ENCODE measurements at places on chromosomes 7 and 10.

GRCh38 chr7:149716007-149716931 lies 57.1 kb downstream of the ZNF467 start:
- DNase-seq = no peak

DNA sequence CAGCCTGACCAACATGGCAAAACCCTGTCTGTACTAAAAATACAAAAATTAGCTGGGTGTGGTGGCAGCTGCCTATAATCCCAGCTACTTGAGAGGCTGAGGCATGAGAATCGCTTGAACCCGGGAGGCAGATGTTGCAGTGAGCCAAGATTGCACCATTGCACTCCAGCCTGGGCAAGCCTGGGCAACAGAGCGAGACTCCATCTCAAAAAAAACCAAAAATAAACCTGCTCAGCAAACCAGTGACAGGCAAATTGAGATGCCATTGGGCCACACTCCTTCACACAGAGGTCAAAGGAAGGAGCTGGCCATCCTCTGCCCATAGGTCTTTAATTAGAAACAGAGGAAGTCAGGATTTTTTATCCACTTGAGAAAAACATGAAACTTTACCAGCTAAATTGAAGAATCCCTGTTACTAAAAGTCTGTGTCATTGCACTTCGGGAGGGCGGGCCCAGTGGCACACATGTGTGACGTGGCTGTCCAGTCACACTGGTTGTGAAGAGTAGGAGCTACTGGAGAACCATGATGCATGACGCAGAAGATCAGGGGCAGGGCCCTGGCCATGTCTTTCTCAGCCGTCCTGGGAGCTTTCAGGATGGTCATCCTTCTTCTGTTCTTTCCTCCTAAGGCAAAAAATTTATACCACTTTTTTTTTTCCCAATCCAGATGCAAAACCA lies 118.3 kb upstream of the ZNF438 start:
- no peak for DNase-seq

GRCh38 chr7:20787660-20788419 lies 1.2 kb upstream of the SP8 start:
- DNase-seq = no peak

DNA sequence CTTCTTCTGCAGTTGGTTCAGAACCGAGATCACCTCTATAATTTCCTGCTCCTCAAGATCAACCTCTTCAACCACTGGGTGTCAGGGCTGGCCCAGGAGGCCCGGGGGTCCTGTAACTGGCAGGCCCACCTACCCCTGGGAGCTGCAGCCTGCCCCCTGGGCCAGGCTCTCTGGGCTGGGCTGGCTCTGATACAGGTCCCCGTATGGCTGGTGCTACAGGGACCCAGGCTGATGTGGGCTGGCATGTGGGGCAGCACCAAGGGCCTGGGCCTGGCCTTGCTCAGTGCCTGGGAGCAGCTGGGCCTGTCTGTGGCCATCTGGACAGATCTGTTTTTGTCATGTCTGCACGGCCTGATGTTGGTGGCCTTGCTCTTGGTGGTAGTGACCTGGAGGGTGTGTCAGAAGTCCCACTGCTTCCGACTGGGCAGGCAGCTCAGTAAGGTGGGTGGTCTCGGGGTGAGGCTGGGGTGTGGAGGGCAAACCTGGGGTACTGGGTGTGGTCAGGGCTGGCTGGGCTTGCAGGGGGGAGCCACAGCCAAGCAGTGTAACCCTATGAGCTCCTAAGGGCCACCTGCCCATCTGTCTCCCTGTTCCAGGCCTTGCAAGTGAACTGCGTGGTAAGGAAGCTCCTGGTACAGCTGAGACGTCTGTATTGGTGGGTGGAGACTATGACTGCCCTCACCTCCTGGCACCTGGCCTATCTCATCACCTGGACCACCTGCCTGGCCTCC lies 4.2 kb downstream of the TMEM270 start:
- no peak for DNase-seq

GRCh38 chr7:70212281-70212680 lies 614.0 kb downstream of the AUTS2 start:
- no peak for DNase-seq

GRCh38 chr7:76269895-76270294 lies 32.6 kb upstream of the HSPB1 start:
- no peak for DNase-seq

GRCh38 chr7:46212425-46213153 lies 291.5 kb upstream of the IGFBP3 start:
- DNase-seq = no peak

DNA sequence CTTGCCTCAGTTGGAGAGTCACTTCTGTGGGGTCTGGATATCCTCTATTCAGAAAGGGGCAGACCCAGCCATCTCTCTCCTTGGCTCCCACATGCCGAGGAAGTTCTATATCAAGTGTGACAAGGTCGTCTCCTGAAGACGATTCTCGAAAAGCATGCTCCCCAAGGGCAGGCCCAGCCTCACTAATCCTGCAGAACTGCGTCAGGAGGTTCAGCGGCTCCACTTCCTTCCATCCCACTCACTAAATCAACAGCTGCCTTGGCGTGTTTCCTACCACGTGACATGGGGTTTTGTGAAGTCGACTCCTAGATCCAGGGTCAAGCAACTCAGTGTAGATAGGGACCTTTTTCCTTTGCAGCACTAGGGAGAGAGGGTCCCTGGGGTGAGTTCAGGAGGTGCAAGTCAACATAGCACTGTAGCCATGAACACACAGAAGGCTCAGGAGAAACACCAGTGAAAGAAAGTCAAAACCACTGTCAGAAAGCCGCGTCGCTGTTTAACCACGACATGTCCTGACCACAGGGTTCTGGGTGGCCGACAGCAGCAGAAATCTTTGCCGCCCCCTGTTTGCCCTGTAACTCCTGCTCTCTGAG lies 156.4 kb downstream of the PRPF18 start:
- DNase-seq = no peak

- no peak for DNase-seq
Observed at GRCh38 chr7:100132126-100132525, 5.4 kb downstream of the MBLAC1 start.

GRCh38 chr10:97640868-97641811 lies 669 bp downstream of the PI4K2A start:
- DNase-seq = no peak

DNA sequence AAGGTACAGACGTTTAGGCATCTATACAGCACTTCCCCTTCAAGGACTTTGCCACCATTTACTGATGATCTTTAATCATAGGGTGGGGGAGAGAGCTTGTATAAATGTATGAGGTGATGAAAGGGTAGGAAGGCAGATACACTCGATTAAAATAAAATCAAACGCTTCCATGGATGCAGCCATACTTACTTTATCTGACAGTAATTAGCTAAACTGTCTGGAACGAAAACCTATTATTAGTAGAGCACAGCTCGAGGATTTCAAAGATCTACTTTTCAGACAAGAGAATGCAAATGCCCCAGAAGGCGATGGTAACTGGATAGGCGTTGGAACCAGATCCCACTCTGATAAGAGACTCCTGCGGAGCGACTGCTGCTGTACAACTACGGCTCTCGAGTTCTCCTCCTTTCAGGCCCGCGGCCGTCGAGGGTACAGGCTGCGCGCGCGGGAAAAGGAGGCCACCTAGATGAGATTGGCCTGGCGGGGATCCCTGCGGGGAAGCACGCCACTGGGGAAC lies 3.1 kb upstream of the NKX2-3 start:
- DNase-seq = no peak

DNA sequence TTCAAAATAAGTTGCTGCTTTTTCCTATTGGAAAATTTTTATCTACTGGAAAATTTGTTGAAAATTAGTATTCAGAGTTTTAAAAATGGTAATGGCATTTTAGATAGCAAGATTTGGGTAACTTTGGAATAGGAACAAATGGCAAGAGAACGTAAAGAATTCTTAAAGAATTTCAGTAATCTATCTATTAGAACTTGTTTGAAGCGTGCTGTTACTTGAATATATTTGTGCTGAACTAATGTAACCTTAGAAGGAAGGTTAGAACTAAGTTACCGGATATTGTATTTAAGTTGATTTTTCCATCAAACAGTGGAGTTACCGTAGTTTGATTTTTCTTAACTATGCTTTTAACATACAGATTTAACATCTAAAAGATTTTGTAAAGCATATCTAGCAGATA lies 25.9 kb downstream of the SEPTIN7 start:
- DNase-seq = no peak

GRCh38 chr10:34470307-34470706 lies 344.8 kb downstream of the PARD3 start:
- no peak for DNase-seq

GRCh38 chr10:15037691-15038090 lies 6.1 kb upstream of the OLAH start:
- no peak for DNase-seq

DNA sequence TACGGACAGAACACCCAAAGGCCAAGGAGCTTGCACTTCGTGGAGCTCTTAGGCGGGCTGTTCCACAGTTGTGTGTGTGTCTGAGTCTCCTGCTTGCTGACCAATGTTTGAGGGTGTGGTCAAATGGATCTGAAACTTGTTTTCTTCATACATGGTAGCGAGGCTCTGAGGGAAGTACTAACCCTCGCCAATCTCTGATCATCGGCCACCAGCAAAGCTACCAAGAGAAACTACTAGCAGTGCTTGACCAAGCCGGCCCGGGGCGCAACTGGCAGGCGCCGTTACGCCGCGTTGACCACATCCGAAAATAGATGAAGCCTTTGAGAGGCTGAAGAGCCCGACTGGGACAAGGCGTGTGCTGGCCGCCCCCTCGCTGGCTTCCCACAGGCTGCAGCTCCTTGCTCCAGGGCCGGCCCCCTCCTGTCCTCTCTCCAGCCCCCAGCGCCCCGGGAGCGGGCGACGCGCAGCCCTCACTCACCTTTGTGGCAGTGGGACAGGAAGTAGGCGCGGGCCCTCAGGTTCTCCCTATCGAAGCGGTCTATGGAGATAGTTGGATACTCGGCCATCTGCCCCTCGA lies 384 bp downstream of the DCLRE1C start:
- no peak for DNase-seq

Measured in stimulated activated CD4-positive, alpha-beta T cell treated with anti-CD3 and anti-CD28 coated beads, Interleukin-15, amount 100 ng/mL, for 1 hour (primary cell).